ENCODE measurements at places on chromosomes 1 and 21. TPM values are rescaled to one million over a fixed set of nuclear protein-coding genes. Genes with fewer than 3 reads are reported as not detected.

The RGS4 gene
- total RNA-seq, result not detected

The CDA gene
- total RNA-seq, result 32.9 TPM

The DCST1 gene
- not detected for total RNA-seq

The TNFRSF4 gene
- not detected for total RNA-seq

The IL12RB2 gene
- 0.12 TPM for total RNA-seq

The AADACL4 gene
- total RNA-seq, result not detected

The PGBD5 gene
- total RNA-seq, result 0.44 TPM

The GPR153 gene
- 4.1 TPM for total RNA-seq

The MFAP2 gene
- 0.95 TPM for total RNA-seq

The OR2T2 gene
- not detected for total RNA-seq

The SPATA6 gene
- total RNA-seq, result 1.3 TPM

The FAM110D gene
- total RNA-seq, result 0.06 TPM

The RHBG gene
- total RNA-seq, result not detected

The ATP6V0B gene
- total RNA-seq, result 130 TPM

The TEKT2 gene
- not detected for total RNA-seq

The MAP3K21 gene
- total RNA-seq, result 8.3 TPM

The FAM151A gene
- total RNA-seq, result 0.29 TPM

The TFAP2E gene
- total RNA-seq, result 0.41 TPM

The CIART gene
- 2.2 TPM for total RNA-seq

The OVAAL gene
- 0.10 TPM for total RNA-seq

The SORT1 gene
- 3.7 TPM for total RNA-seq

The HSPA6 gene
- 1.4 TPM for total RNA-seq

The CROCC gene
- 6.6 TPM for total RNA-seq

The RNF2 gene
- total RNA-seq, result 24.1 TPM

The AKR7A3 gene
- total RNA-seq, result 0.06 TPM

The FMO1 gene
- not detected for total RNA-seq

The MYBPH gene
- not detected for total RNA-seq

All from A549 treated with Hydrocortisone at 1 μM for 4 hours (cell line).